NB4 (cell line): ENCODE measurements at places on chromosomes 16 and 17.

DNA sequence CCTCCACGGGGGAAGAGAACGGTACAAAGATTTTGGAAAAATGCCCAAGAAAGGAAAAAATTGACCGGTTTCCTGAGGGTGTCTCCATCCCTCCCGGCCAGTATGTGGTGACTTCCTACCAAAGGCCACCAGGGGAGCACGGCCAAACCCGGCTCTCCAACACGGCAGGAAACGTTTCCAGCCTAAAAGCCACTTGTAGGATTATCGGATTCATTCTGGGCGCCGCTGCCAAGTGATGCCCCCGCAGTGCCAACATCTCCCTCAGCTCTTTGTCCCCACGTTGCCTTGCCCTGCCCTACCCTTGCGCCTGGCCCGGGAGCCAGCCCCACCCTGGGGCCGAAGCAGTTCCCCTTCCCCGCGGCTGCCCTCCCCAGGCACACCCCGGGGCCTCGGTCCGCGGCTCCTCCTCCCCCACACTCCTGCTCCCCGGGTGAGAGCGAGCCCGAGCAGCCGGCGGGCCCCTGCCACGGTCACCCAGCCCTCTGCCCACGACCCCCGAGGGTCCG lies 688 bp downstream of the CRK start:
- DNase-seq: peak; percentile 61

DNA sequence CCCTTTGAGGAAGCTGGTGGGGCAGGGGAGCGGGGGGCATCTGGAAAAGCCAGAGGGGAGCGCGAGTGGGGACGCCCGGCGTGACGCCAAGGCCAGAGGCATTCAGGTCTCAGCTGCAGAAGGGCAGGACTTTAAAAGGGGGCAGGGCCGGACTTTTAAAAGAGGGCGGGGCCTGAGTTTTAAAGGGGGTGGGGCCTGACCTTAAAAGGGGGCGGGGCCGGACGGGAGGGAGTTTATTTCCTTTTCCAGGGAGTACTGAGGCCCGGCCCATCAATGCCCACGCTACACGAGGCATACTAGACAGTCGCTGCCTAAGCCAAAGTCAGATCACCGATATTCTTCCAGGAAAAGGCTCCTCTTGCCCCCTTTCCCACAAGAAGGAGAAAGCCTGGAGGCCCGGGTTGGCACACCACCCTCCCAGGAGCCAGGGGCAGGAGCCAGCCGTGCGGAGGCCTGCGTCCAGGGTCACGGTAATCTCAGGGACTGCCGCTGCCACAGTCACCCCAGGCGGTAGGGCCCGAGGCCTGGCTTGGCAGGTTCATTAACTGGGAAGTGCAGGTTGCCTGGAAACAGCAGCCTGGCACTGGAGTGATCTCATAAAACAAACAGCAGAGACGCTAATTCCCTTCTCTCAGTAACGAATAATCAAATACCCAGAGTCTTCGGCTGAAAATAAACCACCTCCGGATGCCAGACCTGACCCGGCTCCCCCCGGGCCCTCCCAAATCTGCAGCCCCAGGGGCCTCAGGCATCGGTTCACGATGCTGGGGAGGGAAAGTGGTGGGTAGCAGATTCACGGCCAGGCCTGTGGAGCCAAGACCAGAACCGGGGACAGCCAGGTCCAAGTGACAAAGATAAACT lies 90.7 kb downstream of the TIMM22 start:
- no peak for DNase-seq

DNA sequence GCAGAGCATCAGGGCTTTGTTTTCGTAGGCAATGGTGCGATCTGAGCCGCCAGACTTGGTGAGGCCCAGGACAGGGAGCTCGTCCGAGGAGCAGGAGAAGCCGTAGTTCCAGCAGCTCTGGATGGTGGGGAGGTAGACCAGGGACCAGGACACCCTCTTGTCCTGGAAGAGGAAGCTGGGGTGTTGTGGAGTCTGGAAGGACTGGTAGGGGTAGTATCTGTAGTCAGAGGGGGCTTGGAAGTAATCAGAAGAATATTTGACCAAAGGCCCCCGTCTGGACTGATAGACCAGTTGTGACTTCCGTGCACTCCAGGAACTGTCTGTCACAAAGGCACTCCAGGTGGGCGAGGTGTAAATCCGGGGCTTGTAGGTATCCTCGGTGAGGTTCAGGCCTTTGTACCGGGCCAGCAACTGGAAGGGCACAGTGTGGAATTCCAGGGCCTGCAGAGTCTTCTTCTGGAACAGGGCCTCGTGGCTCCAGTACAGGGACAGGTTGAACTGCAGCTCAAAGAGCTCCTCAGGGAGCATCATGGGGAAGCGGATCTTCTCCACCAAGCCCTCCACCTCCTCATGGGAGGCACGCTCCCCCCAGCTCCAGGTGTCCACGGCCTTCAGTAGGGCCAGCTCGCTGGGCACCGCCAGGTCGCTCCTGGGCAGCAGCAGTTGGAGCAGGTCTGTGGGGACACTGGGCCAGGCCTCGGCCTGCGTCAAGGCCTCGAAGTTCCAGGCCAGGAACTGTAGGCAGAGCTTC lies 7.8 kb downstream of the LGALS3BP start:
- DNase-seq: no peak

GRCh38 chr16:49836668-49837067 lies 19.2 kb downstream of the ZNF423 start:
- DNase-seq: no peak

GRCh38 chr17:73128496-73128895 lies 36.0 kb upstream of the SLC39A11 start:
- no peak for DNase-seq

- DNase-seq: no peak
These were observed 12.5 kb downstream of the ZSCAN32 start for GRCh38 chr16:3388325-3388724.

GRCh38 chr17:19760746-19761145 lies 12.6 kb upstream of the ALDH3A1 start:
- DNase-seq: no peak

DNA sequence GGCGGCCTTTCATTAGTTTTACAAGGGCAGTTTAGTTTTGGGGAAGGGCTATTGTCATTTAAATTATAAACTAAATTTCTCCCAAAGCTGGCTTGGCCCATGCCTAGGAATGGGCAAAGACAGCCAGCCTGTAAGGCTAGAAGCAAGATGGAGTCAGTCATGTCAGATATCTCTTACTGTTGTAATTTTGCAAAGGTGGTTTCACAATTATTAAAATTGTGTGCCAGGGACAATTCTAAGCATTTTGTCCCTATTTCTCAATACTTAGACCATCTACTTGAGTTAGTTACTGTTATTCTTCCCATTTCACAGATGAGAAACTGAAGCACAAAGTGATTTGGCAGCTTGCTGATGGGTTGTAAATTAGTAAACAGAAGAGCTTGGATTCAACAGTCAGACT lies 467.7 kb upstream of the GOT2 start:
- DNase-seq: no peak

GRCh38 chr16:60077861-60078260 lies 1343.7 kb upstream of the GOT2 start:
- peak; percentile 11 for DNase-seq

GRCh38 chr17:74192950-74193781 lies 10.3 kb upstream of the RPL38 start:
- peak; percentile 47 for DNase-seq

DNA sequence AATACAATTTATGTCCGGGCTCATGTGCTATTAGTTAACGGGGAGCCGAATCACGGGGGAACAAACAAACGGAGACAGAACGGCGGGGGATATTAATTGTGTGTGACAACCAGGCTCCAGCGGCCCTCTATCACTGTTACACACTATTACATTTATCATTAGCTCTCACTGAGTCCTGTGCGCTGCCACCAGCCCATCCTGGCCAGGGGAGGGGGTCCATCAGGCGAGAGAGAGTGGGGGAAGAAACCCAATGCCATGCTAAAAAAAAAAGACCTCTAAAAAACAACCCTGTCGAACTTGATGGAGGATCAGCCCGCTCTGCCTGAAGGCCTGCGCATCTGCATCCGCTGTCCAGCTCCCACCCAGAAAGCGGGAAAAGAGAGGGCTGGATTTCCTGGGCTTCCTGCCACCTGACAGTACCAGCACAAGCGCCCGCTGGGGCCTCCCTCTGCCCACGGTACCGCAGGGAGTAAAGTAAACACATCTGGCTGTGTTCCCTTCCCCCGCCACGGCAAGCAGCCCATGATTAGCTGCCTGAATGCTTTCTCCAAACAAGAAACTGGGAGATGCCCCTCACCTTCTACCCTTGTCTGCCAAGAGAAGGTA lies 41.7 kb downstream of the PIPOX start:
- DNase-seq: no peak

- DNase-seq: no peak
These were observed 6.4 kb upstream of the CRK start for GRCh38 chr17:1462164-1463112.

DNA sequence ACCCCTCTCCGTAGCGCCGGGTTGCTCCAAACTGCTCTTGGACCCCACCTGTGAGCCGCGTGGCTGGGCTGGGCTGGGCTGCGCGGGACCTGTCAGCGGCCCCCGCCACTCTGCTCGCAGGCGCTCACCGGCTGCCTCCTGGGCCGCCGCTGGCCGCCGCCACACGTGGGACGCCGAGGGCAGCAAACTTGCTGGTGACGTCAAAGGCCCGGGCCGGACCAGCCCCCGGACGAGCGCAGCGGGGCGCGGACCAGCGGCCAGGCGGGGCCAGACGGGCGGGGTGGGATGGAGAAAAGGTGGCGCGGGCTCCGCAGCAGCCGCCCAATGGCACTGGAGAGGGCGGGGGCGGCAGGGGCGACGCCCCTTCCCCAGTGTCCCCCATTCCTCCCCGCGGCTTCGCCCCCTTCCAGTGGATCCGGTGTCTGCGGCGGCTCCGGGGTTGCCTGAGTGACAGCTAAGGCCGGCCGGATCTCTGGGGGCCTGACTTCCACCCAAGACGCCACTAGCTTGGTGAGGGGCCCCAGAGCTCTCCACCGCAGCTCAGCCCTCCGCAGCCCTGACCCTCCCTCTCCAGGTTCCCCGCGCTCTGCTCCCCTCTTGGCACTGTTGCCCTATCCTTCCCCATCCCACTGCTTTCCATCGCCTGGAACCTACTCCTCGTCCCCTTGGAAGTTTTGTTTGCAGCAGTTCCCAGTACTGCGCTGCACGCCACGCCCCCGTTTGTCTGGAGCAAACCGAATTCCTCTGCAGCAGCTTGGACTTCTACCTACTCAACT lies at the start of gene HS3ST3A1:
Gene HS3ST3A1 (minus strand): TSS at position 154 of the 776 bp plus-strand sequence. CDS start 800 bp downstream, outside the sequence.
- peak; percentile 93 for DNase-seq

- DNase-seq: peak; percentile 55
These were observed 42.0 kb downstream of the MGAT5B start for GRCh38 chr17:76909971-76910760.

DNA sequence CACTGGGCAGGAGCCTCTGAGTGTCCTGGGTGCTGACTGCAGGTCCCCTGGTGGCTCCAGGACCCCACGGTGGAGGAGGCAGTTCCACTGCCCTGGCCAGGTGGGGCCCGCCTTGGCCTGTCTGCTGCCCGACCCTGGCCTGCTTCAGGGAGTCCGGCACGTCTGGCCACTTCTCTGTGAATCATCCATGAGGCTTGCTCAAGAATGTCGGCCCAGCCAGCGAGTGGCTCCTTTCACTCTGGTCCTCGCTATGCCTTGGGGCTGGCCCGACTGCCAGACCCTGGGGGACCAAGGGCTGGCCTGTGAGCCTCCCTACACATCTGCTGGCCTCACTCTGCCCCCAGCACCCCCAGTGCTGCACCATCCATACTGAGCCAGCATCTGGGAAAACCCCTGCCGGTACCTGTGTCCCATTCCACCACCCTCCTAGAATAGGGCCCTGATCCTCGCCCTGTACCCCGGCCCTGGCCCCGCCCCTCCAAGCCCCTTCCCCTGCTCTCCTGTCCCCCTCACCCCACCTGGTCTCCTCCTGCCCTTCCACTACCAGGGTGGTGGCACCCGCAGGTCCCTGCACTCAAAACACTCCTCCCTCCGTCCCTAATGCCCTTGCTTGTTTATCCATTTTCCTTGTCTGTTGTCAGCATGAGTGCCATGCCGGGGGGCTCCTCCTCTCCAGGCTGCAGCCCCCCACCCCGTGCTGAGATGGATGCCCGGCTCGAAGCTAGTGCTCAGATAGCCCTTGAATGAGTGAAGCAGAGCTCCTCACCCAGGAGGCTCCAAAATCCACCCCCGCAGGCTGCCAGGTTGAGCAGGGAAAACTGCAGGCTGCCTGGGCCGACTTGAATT lies 35.5 kb downstream of the ADCY7 start:
- peak; percentile 43 for DNase-seq

DNA sequence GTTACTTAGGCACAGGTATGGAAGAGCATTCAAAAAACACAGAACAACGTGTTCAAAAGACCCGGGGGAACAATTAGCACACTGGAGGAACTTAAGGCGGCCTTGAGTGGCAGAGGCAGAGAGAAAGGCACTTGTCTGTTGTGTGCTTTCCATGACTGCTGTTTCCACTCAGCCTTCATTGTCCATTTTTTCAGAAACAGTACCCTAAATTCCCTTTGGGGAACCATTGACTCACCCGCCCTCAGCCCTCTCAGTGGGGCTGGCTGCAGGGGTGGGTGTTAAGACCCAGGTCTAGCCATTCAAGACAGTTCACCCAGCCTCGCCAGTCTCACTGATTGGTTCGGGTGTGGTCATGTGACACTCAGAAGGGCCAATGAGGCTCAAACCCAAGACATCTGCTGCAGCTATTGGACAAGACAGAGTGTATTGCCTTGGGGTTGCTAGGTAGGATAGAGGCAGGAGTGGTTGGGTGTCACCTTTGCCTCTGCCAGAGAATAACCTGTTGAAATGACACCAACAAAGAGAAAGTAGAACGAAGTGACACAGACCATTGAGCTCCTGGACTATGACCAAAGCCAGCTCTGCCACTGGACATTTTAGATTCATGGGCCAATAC lies 19.6 kb upstream of the CEP20 start:
- peak; percentile 39 for DNase-seq

DNA sequence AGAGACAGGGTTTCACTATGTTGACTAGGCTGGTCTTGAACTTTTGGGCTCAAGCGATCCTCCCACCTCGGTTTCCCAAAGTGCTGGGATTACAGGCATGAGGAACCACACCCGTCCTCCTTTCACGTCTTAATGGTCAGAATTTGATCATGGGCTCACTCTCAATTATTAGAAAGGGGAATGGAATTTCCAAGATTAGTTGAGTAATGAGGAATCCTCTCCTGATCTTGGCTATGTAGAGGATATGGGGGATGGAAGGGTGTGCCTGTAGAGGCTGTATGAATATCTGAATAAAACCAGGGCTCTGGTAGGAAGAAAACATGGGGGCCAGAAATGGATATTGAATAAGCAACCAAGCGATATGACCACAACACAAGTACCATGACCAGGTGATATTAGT lies 25.9 kb upstream of the SMURF2 start:
- no peak for DNase-seq

DNA sequence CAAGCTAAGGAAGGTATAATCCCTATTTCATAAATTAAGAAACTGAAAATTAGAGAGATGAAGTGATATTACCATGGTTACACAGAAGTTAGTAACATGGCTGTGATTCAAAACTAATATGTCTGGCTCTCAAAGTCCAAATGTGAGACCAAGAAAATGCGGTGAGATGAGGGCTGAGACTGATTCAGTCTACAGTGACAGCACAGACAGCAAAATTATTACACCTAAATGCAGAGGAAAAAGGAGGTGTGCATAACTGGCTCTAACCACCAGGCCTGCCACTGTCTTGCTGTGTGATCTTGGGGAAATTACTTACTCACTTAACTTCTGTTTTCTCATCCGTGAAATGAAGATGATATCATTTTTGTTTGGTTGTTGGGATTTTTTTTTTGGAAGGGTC lies 270.0 kb upstream of the SOX9 start:
- DNase-seq: no peak
